Mesenteric fat pad (tissue), 1 donor: ENCODE measurements at places on chromosomes 7 and 10. TPM values are rescaled to one million over a fixed set of nuclear protein-coding genes. Genes with fewer than 3 reads are reported as not detected.

DNA sequence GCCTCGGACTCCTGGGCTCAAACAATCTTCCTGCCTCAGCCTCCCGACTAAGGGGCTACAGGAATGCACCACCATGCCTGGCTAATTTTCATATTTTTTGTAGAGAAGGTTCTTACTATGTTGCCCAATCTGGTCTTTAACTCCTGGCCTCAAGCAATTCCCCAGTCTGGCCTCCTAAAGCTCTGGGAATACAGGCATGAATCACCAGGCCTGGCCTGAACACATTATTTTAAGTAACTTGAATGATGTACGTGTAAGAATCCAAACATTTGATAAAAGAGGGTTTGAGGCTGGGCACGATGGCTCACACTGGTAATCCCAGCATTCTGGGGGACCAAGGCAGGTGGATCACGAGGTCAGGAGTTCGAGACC lies 13.0 kb upstream of the BAMBI start:
- DNase-seq = no peak

- DNase-seq = no peak
Observed at GRCh38 chr10:89269433-89270152, 18.0 kb upstream of the LIPA start.

- no peak for DNase-seq
Observed at GRCh38 chr7:130740606-130741005, 6.6 kb upstream of the KLF14 start.

GRCh38 chr10:59073456-59074053 lies 102.9 kb upstream of the PHYHIPL start:
- no peak for DNase-seq

DNA sequence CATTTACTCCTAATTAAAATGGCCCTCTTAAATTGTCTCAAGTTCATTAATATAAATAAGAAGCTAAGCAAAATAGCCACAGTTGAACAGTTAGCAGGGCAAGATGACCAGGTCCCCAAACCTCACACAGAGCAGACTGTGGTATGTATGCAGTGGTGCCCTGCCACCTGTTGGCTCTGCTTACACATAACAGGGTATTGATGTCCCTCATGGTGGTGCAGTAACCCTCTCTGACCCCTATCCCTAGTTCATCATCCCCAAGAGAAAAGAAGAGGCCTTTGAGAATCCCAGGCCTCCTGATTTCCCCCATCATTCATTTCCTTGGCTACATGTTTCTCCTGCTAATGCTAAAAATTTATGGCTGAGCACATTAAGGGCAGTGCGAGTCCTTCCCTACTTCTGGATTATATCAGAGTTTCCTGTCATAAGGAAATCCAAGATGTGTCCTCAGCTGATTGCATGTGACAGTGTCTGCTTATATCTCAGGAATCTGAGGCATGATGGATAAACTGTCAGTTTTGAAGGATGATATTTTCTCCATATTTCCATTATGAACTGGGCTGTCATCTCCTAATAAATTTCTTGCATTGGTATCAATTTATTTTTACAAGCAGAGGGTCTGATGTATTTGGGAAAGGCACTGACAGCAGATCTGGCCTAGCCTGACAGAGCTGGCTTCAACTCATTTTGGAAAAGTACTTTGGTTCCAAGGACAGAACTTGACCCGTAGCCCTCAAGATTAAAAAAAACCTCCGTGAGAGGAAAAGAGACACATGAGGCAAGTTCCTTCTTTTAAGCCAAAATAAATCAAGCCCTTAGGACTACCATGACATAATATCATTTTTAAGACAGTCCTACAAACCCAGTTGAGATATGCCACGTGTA lies 880.6 kb downstream of the LRMDA start:
- no peak for DNase-seq

DNA sequence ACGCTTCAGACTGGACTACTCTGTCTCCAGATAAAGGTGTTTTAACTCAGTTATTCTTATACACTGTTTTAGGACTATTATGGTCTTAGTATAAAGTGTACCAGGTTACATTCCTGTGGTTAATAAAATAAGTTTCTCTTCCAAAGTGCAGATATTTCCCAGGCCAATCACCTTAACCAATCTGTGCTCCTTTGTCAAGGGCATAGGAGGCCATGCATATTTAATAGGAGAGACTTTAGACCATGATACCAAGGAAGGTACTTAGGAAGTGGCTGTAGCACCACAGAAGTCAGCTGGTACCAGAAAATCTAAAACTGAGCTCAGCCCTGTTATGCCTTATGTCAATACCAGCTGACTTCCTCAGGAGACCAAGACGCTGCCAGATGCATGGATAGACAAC lies 226.5 kb upstream of the TMEM72 start:
- DNase-seq = no peak

DNA sequence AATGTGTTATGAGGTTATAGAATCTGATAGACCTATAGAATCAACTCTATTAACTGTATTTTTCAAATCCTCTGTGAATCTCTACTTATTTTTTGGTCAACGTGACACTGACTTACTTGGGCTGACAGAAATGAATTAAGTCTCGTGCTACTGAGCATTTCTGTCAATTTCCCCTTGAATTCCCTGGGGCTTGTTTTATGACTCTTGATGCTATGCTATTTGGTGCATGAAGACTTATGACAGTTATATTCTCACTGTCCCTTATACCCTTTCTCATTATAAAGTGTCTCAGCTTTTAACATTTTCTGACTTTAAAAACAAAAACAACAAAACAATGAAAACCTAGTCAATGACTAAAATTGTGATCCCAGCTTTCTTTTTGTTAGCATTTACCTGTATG lies 68.5 kb upstream of the OPALIN start:
- DNase-seq = no peak

DNA sequence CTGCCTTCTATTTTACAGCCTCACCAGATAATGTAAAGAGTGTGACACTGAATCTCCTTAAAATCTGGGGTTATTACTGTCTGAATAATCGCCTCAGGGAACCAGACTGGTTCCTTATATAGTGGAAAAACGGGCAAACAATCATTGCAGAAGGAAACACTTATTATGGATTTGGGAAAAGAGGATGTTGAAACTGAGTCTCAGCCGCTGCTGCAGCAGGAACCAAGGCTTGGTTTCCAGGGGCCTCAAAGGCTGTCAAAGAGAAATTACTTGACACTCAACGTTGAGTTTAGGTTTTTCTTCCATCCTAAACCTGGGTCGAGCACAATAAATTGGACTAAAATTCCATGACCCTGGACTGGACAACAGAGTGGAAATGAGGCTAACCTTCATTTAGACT lies 103.8 kb upstream of the AHR start:
- no peak for DNase-seq

DNA sequence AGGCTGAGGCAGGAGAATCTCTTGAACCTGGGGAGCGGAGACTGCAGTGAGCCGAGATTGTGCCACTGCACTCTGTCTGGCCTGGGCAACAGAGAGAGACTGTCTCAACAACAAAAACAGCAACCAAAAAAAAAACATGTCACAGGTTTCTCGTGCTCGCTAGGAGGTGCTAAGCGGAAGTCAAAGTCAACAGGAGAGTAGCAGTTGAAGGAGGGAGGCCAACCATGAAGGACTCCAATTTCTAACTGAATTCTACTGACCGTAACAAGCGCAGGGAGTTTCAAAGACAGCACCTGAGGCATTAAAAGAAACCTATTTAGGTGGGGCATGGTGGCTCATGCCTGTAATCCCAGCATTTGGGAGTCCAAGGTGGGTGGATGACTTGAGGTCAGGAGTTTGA lies 19.4 kb downstream of the KIN start:
- DNase-seq = no peak

- DNase-seq = no peak
Observed at GRCh38 chr7:13017333-13017857, 330.0 kb downstream of the ARL4A start.

DNA sequence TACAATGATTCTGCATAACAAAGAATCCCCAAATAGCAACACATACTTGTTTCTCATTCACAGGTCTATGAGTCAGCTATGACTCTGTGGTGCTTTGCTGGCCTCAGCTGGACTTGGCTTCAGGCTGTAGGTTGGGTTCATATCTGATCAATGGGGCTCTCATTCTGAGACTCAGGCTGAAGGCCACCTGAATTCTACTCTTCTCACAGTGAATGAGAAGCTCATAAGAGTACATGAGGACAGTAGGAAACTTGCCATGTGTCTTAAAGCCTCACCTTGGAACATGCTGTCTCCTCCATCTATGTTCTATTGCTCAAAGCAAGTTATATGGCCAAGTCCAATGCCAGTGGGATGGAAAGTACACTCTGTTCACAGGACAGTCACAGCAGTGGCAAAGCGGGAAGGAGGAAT lies 292.9 kb downstream of the BMPER start:
- DNase-seq = no peak

DNA sequence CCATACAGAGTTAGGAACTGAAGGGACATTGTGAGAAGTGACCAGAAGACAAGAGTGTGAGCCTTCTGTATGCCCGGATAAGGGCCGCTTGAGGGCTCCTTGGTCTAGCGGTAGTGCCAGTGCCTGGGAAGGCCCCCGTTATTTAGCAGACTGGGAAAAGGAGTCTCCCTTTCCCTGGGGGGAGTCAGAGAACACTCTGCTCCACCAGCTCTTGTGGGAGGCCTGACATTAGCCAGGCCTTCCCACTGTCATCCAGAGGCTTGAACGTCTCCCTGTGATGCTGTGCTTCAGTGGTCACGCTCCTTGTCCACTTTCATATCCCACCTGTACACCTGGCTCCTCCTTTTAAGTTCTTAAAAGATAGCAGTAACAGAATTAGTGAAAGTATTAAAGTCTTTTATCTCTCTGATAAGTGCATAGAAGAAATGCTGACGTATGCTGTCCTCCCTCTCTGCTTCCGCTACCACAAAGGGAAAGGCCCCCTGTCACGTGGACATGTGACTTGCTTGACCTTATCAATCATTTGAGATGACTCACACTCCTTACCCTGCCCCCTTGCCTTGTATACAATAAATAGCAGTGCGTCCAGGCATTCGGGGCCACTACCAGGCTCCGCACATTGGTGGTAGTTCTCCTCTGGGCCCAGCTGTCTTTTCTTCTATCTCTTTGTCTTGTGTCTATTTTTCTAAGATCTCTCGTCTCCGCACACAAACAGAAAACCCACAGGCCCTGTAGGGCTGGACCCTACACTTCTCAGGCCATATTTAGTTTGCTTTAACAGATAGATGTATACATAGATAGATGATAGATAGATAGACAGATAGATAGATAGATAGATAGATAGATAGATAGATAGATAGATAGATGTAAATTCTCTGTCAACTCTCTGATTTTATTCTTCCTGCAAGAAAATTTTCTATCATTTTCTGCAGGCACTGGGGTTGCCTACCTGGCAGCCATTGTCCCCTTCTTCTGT lies 131.5 kb upstream of the JCAD start:
- no peak for DNase-seq

GRCh38 chr10:21273400-21273968 lies 252.0 kb downstream of the SKIDA1 start:
- no peak for DNase-seq

GRCh38 chr7:129799350-129799955 lies 153.3 kb downstream of the UBE2H start:
- DNase-seq = no peak

DNA sequence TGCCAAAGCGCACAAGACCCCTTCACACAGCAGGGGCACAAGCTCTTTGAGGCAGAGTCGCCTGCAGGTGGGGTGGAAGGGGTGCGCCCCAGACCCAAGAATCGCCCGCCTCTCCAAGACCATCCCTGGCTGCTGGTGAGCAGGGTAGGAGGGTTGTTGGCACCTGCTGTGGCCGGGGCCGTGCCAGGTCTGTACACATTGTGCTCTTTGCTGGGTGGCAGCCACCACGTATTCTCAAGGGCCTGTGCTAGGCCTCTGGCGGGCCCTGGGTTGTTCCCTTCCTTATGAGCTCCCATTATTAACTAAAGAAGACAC lies 84.4 kb downstream of the LHPP start:
- DNase-seq = no peak

- DNase-seq = no peak
Observed at GRCh38 chr7:117011419-117012260, 58.3 kb downstream of the ST7 start.

- no peak for DNase-seq
Observed at GRCh38 chr7:41994746-41995110, 242.3 kb downstream of the GLI3 start.

- DNase-seq = no peak
Observed at GRCh38 chr10:102009801-102010425, 46.1 kb downstream of the ARMH3 start.

GRCh38 chr10:78063236-78063635 lies 29.6 kb downstream of the RPS24 start:
- no peak for DNase-seq

DNA sequence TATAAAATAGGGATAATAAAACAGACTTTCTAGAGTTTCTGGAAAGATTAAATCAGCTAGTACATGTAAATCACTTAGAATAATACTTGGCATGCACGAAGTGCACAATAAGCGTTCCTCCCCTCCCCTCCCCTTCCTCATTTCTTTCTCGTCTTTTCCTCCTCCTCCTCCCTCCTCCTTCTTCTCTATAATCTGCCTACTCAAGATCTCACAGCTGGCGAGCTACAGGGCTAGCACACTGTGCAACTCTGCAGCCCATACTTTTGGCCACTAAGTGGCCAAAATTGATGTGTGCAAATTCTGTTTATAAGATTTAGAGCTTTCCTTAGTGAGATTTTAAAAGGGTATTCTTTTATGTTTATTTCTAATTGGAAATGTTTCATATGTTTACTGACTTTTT lies 565.3 kb downstream of the PHTF2 start:
- no peak for DNase-seq

GUSB gene
- total RNA-seq = 35.7 TPM

AMPH gene
- 16.4 TPM for total RNA-seq

FGF8 gene
- not detected for total RNA-seq

GPER1 gene
- total RNA-seq = 8.1 TPM

HOGA1 gene
- 3.8 TPM for total RNA-seq

AGAP5 gene
- total RNA-seq = 7.4 TPM

PLXDC2 gene
- 58.7 TPM for total RNA-seq

ARHGAP22 gene
- 8.8 TPM for total RNA-seq

C7orf57 gene
- total RNA-seq = not detected

PIP gene
- not detected for total RNA-seq
